Right kidney (tissue), 9 donors: ENCODE measurements at places on chromosomes 12 and 14.

GRCh38 chr12:948238-948637, 1.3 kb downstream of the RAD52 start:
- no peak for DNase-seq

GRCh38 chr12:40508421-40508820, 183.8 kb upstream of the CNTN1 start:
- no peak for DNase-seq

DNA sequence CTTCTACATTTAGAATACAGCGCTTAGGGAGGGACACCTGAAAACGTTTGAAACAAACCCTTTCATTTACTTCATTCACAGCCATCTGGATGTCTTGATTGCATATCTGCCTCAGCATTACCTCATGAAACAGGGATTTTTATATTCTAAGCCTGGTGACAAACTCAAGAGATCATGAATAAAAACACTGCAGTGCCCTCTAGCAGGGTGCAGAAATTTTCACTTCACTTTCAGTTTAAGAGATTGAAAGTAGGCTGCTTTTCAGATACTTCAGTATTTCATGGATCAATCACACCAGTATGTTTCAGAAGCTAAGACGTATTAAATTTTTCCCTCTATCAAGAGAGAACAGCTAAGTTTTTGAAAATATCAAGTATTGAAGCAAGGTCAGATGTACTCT, 467.8 kb downstream of the MDGA2 start:
- no peak for DNase-seq

- no peak for DNase-seq
Observed at GRCh38 chr12:12440784-12441428, 84.0 kb downstream of the BORCS5 start.

DNA sequence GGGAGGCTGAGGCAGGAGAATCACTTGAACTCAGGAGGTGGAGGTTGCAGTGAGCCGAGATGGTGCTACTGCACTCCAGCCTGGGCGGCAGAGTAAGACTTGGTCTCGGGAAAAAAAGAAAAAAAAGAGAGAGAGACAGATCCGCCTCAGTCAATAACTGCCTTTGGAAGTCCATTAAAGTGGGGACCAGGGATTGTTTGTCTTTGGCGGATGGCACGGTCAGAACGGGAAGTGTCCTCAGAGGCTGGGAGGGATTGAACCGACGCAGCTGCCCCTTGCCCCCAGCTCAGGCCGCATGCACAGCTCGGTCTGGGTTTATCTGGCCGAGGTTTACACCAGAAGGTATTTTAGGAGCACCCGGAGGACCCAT, 54.4 kb downstream of the TESC start:
- no peak for DNase-seq

GRCh38 chr14:30500222-30500621, 58.7 kb upstream of the G2E3 start:
- no peak for DNase-seq

GRCh38 chr12:131929581-131930456, 743 bp downstream of the PUS1 start:
- peak; percentile 57 for DNase-seq

- no peak for DNase-seq
Observed at GRCh38 chr12:3552726-3553045, 61.7 kb downstream of the PRMT8 start.

- no peak for DNase-seq
Observed at GRCh38 chr14:95257521-95257920, 62.2 kb downstream of the CLMN start.

DNA sequence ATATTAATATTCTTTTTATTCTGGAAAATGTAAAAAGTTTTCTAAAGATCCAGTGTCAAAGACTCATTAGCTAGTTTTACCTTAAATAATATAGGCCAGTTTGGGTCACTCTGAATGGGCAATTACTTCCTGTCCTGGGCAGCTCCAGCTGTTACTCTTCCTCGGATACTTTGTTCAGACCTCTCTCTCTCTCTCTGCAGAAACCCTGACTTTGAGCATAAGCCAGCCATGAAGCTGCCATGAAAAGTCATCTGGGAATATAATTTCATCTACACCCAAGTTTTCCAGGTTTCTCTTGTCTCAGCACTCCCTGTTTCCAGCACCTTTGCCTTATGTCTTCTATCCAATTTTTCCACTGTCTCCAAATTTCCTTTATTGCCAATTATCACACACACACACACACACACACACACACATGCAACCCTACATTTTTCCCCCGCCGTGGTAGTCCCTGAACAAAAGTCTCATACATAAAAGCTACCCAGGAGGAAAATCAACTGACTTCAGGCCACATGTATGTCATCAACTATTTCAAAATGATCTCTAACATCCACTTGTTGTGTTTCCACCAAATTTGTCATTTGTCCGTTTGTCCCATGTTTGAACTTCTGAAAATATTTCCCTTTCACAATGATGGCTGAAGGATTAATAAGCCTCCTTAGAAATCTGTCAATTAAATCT, 318.1 kb downstream of the SSPN start:
- no peak for DNase-seq
